IPS DF 6.9 (cell line): ENCODE measurements at places on chromosomes 3 and 15.

DNA sequence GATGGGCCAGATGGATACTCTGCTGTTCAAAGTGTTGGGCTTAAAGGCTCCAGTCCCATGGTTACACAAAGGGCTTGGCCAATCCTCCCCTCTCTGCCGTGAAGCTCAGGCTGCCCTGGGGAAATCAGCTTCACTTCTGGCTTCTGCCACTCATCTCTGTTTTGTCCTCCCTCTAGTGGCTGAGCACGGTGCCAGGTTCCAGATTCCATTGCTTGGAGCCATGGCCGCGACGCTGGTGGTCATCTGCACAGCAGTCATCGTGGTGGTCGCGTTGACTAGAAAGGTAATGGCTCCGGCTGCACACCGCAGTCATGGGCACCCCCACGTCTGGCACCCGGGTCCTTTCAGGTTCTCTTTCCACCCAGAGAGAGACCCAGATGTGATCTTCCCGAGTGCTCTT, 5.6 kb downstream of the TIGIT start:
- DNase-seq, result peak; percentile 18

GRCh38 chr15:45121706-45122417, 7.7 kb downstream of the DUOXA2 start:
- no peak for DNase-seq

GRCh38 chr3:149813367-149814281, 609 bp downstream of the RNF13 start:
- peak; percentile 4 for DNase-seq

DNA sequence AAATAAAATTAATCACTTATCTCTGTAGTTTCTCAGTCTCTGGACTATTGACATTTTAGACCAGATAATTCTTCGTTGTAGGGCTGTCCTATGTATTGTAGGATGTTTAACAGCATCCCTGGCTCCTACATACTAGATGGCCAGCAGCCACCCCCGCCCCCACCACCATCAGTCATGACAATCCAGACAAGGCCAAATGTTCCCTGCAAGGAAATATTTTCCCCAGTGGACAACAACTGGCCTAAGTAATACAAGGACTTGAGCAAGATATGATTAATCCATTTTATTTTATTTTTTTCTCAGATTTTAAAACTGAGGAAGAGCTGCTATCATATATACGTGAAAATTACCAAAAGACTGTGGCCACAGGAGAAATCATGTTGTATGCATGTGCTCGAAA, 23.8 kb downstream of the TICRR start:
- no peak for DNase-seq

DNA sequence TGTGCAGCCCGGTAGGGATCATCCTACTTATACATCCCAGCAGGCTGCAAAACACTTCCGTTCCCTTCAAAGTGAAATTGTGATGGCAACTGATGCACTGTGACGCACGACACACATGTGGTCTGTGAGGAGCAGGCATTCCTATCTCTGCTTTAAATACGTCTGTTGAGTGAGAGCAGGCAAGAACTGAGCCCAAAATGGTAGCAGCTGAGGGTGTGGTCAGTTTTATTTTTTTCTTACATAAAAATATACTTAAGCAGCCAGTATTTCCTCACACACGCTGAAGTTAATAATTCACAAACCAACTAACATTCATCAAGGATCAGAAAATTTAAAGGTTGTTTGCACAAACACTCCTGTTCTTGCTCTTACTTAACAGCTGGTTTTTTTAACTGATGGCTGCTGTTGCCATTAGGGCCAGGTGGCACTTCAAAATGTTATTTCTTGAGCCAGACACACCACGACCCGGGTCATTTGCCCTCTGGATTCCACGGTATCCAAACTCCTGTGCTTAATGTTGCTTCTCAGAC, 23.9 kb downstream of the LRIG1 start:
- DNase-seq, result no peak

DNA sequence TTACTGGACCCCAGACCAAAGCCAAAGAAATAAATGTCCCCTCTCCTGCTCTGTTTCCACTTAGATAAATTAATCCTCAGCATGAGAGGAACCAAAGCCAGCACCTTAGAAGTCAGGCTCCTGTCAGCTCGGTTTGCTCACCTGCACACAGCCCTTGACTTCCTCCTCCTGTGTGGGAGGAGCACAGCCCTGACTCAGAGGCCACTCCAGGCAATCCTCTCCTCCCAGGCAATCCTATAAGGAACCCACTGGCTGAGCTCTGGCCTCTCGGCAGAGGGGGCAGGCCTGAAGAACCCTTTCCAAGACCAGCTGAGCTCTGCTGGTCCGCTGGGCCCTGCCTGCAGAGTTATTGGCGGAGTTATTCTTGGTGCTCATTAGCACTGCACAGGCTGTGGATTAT, 30.8 kb downstream of the LIPC start:
- no peak for DNase-seq

DNA sequence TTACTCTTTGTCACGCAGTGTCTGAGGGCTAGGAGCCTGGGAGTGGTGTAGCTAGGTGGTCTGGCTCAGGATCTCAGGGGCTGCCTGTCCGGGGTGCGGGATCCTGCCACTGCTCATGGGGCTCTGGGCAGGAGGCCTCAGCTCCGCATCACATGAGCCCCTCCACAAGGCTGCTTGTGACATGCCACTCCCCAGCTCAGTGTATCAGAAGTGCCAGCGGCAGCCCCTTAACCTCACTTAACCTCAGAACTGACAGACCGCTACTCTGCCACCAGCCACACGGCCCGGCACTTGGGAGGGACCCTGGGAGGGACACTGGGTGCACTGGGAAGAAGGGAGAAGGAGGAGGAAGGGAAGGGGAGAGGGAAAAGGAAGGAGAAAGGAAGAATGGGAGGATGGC, 87.9 kb downstream of the FBLN2 start:
- DNase-seq, result no peak

DNA sequence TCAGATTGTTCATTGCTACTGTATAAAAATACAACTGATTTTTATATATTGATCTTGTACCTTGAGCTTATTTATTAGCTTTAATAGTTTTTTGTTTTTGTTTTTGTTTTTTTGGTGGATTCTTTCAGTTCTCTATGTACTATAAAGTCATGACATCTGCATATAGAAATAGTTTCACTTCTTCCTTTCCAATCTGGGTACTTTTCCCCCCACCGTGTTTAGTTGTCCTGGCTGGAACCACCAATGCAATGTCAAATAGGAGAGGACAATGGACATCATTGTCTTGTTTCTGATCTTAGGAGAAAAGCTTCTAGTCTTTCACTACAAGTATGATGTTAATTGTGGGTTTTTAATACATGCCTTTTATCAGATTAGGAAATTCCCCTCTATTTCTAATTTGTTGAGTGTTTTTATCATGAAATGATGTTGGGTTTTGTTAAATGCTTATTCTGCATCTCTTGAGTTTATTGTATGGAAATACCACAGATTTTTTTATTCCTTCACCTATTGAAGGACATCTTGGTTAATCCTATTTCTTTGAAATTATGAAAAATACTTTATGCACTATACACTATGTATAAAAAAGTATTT, 2.8 kb upstream of the XCR1 start:
- DNase-seq, result no peak

DNA sequence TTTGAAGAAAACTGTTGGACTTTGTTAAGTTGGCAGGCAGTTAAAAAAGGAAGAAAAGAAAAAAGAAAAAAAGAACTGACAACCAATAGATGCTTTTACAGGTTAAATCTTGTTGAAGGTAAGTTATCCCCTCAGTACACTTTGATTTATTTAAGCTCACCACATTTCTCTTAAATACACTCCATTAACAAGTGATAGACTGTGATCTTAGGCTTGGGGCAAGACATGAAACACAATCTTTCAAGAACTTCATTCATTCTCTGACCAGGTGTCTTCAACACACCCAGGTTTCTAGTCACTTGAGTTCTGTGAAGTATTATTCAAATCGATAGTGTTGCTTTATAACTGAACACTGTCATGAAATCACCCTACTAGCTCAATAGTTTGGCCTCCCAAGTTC, 751.9 kb downstream of the ROBO1 start:
- DNase-seq, result no peak

DNA sequence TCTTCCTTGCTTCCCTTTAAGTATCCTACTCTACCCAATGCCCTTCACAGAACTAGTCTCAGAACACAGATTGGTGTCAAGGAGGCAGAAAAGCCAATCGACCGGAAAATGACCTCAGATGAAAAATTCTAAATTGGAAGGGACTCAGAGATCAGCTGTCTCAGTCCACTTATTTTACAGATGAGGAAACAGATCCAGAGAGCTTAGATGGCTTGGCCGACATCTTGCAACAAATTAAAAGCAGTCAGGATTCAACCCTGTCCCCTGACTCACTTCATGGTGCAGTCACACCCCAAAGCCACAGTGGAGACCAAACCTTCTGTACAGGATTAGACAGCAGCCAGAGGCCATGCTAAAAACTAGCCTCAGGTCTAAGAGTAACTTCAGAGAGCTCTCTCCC, 169.3 kb upstream of the BHLHE40 start:
- no peak for DNase-seq

DNA sequence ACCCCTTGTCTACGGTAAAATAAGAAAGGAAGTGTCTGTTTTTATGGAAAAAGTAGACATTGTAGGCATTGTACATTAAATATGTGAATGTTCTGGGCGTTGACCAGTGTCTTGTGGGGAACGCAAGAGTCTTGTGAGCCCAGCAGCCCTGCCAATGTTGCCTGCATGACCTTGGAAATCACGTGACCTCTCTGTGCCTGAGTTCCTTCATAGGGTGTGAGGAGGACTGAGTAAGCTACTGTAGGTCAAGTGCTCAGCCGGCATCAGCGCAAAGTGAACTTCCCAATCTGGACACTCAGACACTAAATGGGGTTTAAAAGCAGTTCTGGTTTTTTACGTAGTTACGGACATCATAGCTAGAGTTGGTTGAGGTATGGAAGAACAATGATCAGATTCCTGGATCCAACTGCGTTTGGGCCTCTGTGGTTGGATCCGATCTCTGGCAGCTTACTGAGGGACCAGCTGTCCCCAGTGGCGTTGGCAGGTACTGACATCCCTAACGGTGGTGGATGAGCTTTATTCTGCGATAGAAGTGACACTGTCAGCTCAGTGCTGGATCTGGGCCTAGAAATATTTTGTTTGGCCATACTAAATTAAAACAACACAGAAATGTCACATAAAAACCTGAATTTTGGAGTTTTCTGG, 63.8 kb downstream of the SPSB4 start:
- no peak for DNase-seq

DNA sequence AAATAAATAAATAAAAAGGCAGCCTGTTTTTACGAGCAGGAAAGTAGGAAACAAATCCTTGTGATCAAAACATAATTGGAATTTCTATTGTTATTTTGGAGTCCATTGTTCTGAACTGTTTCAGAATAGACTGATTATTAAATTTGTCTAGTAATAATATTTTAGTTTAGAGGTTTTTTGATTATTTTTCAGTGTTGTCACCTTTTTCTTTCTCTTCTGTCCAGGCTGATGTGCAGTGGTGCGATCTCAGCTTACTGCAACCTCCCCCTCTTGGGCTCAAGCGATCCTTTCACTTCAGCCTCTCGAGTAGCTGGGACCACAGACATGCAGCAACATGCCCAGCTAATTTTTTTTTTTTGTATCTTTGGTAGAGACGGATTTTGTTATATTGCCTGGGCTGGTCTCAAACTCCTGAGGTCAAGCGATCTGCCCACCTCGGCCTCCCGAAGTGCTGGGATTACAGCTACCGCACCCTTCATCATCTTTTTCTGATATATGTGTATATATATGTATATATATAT, 38.0 kb downstream of the KAT2B start:
- no peak for DNase-seq

GRCh38 chr3:5567113-5567512, 379.6 kb downstream of the EDEM1 start:
- DNase-seq, result no peak

GRCh38 chr15:58748040-58748851, 1.3 kb downstream of the ADAM10 start:
- DNase-seq, result no peak

DNA sequence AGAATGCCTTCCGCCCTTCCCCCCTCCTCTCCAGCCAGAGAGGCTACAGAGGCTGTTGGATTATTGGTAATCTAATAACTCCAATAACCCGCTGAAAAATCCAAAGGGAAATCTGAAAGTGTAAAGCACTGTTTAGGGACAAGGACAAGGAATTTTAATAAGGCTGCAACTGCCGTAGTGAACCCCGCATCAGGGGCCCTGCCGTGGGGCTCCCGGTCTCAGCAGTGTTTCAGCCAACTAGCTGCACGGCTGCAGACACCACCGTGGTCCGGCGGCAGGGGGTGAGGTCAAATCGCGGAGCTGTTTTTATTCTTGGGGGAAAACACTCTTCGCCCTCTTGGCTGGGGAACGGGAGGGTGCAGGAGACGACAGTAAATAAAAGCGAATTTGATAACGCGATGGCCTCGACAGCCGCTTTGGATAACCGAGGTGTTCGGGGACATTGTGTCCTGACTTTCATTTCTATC, 6.1 kb downstream of the BCL6 start:
- no peak for DNase-seq

- DNase-seq, result no peak
These were observed 1.2 kb downstream of the CHST2 start for GRCh38 chr3:143120716-143121240.

GRCh38 chr3:9230596-9230995, 18.9 kb downstream of the SRGAP3 start:
- no peak for DNase-seq

DNA sequence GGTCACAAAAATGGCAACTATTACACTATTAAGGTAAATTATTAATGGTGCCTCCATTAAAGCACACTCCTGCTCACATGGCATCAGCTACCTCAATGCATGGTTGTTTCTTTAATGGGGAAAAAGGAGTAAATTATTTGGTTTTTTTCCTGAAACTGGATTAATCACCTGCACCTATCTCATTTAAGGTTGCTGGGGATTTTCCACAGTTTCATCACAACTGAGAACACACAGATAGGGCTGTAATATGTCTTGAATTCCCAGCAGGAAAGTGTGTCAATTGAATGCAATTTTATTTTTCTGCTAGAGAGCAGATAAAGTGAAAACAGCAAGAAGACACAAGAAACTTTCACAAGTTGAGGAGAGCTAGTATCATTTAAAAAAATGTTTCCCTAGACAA, 36.4 kb downstream of the RFTN1 start:
- no peak for DNase-seq

- no peak for DNase-seq
These were observed 111.7 kb upstream of the KLF13 start for GRCh38 chr15:31214864-31215489.

- peak; percentile 45 for DNase-seq
These were observed 135.6 kb upstream of the SUCLG2 start for GRCh38 chr3:67790043-67790442.

DNA sequence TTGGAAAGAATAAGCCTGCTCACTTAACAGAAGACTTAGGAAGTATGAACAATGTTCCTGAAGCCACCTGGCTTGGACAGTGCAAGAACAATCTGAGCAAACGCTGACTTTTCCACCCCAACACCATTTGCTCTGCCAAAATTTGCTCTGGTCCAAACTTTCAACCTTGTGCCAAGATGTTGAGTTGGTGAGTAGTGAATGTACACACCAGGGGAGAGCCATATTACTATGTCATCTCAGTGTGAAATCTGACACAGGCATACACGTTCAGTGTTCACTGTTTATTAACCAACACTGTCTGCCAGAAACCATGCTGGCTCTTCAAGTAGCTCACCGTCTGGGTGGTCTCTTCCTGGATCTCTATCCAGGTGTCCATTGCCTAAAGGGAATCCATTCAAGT, 152.9 kb upstream of the LPP start:
- DNase-seq, result no peak
